Activated T-helper 17 cell treated with anti-CD3 and anti-CD28 coated beads, Interleukin-2, amount 50 U/mL, for 72 hours (primary cell): ENCODE measurements at places on chromosomes 16 and 17. TPM values are rescaled to one million over a fixed set of nuclear protein-coding genes. Genes with fewer than 3 reads are reported as not detected.

- ATAC-seq = peak; percentile 35
Measured at GRCh38 chr17:27976331-27976730, 66.1 kb upstream of the NLK start.

DNA sequence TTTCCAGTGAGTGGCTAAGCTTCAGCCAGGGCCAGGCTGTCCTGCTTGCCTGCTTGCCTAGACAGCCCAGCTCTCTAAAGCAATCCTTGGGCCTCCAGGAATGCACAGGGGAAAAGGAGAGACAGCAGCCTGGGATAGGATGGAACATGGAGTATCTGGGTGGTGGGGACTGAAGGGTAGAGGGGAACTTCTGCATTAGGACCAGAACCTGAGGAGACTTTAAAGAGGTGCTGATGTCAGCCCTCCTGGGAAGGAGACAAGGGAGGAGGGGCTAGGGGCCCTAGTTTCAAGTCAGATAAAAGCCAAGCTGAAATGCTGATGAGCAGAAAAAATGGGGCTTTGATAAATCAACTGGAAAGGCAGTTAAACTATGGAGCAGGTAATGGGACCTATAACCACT, 1.8 kb downstream of the HOXB7 start:
- ATAC-seq = no peak

DNA sequence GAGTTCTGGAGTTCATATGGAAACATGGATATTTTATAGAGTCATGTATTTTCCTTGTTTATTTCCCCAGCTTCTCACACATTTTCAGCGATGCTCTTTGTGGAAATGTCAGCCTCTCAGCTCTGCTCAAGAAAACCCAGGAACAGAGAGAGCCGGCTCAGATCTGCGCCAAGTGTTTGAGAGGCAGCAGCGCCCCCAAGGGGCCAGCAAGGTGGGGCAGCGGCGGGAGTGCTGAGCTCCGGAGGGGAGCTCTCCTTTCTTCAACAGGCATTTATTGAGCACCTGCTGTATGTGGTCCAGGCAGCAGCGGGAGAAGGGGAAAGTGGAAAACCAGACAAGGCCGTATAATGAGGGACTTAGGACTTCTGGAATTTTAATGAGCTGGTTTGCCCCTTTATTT, 421.1 kb upstream of the C16orf82 start:
- peak; percentile 69 for ATAC-seq

DNA sequence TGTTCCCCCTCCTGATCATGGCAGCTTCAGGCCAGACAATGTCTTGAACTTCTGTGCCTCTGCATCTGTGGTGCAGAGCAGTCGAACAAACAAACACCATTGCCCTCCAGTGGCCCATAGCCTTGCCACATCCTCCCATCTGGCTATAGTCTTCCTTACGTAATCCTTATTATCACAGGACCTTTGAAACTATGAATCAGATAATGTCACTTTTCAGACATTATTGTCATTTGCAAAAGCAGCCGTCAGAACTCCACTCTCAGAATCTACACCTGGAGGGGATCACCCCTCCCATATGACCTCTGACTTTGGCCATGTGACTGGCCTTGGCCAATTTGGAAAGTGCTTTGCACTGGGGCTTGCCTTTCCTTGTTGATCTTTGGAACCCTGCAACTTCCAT, 387.3 kb downstream of the MAF start:
- ATAC-seq = no peak

GRCh38 chr17:41103896-41104295, 1.3 kb upstream of the KRTAP4-9 start:
- ATAC-seq = no peak

GRCh38 chr17:15181333-15181732, 83.8 kb downstream of the PMP22 start:
- no peak for ATAC-seq

- no peak for ATAC-seq
Measured at GRCh38 chr17:16888413-16889087, 83.4 kb downstream of the TNFRSF13B start.

DNA sequence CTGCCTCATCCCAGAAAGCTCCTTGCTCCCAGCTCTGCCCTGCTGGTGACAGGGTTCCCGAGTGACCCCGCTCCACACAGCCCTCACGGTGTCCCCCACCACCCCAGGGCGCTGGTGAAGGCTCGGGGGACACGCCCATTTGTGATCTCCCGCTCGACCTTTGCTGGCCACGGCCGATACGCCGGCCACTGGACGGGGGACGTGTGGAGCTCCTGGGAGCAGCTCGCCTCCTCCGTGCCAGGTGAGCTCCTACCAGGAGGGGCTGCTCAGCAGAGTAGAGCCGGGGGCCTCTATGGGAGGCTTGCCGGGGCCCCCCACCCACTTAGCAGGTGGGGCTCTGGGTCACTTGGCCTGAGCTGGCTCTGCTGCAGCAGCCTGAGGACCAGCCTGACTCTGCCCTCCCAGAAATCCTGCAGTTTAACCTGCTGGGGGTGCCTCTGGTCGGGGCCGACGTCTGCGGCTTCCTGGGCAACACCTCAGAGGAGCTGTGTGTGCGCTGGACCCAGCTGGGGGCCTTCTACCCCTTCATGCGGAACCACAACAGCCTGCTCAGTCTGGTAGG, 11.2 kb downstream of the GAA start:
- no peak for ATAC-seq

- no peak for ATAC-seq
Measured at GRCh38 chr17:46917516-46917915, 5.4 kb upstream of the GOSR2 start.

- ATAC-seq = no peak
Measured at GRCh38 chr17:76906463-76906862, 38.3 kb downstream of the MGAT5B start.

DNA sequence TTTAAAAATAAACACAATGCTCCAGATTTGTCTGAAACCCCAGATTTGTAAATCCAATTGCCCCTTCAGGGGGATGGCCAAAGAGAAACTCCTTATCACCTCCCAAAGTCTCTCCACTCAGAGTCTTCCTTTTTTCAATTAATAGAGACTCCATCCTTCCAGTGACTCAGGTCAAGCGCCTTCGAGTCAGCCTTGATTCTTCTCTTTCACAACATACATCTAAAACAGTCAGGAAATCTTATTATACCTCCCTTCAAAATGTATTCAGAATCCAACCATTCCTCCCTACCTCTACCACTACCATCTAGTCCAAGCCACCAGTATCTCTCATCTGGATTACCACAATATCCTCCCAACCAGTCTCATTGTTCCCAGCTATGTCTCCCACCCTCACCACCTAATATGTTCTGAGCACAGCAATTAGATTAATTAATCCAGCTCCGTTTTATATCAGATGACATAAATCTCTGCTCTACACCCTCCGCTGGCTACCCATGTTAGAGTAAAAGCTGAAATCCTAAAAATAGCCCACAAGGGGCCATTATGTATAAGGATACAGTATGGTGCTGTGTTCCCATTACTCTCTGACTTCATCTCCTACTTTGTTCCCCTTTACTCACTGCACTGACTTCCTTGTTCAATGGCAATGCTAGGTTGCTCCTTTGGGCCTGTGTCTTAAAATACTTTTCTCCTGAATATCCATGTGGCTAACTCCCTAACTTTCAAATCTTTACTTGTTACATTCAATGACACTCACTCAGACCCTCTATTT, 11.8 kb downstream of the SIAH1 start:
- ATAC-seq = no peak

- no peak for ATAC-seq
Measured at GRCh38 chr17:12519956-12520594, 145.6 kb upstream of the MYOCD start.

- no peak for ATAC-seq
Measured at GRCh38 chr17:77109764-77110359, 30.9 kb upstream of the SEC14L1 start.

ANKRD40CL gene
- total RNA-seq = not detected

MRPL10 gene
- total RNA-seq = 58.0 TPM

CACNG5 gene
- not detected for total RNA-seq

ADAM11 gene
- total RNA-seq = 0.74 TPM

ACSM2B gene
- total RNA-seq = not detected
